Cortex of kidney (tissue), 1 donor: ENCODE measurements at places on chromosomes 12 and 14.

- no peak for DNase-seq
Measured at GRCh38 chr12:48192861-48193260, 9.4 kb downstream of the CCDC184 start.

- DNase-seq = no peak
Measured at GRCh38 chr12:88145567-88146505, 3.7 kb downstream of the TMTC3 start.

DNA sequence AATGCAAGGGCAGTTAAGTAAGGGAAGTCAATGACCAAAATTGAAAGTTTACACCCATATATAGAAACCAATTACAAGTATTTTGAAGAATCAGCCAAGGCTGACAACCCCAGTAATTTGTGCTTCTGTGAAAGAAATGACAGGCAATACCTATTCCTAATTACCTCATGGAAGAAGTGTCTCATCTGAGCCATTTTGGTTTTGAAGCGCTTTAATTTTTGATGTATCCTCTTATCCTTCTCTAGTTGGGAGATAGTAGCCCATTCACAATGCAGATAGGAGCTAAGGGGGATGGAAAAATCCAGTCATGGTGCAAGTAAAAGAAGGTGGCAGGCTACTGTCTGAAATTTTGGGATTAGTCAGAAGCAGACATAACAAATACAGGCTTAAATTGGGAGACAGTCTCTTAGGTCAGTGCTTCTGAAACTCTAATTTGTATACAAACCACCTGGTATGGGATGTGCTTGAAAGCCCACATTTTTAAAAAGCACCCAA lies 30.4 kb upstream of the SUPT16H start:
- no peak for DNase-seq

DNA sequence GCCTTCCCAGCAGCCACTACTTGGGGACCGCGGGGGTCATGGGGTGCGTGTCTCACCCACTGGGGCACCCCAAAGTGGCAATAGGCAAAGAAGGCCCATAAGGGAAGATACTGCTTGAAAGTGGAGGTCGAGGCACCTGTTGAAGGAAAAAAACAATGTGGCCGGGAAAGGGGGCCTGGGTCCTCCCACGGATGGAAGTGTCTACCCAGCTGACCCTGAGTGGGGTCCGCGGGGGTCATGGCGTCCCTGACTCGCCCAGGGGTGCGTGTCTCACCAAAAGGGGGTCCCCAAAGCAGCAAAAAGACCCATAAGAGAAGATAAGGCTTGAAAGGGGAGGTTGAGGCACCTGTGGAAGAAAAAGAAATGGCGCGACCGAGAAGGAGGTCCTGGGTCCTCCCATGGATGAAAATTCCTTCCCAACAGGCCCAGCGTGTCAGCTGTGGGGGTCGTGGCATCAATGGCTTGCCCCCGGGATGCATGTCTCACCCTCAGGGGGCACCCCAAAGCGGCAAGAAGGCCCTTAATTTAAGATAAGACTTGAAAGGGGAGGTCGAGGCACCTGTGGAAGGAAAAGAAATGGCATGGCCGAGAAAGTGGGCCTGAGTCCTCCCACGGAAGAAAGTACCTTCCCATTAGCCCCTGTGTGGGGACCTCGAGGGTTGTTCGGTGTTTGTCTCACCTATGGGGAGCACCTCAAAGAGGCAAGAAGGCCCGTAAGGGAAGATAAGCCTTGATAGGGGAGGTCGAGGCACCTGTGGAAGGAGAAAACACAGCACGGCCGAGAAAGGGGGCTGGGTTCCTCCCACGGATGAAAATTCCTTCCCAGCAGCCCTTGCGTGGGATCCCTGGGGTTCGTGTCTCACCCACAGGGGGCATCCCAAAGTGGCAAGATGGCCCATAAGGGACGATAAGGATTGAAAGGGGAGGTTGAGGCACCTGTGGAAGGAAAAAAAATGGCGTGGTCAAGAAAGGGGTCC lies 266.0 kb downstream of the ALG10 start:
- no peak for DNase-seq

GRCh38 chr14:50828721-50829488 lies 2.1 kb downstream of the NIN start:
- DNase-seq = no peak

DNA sequence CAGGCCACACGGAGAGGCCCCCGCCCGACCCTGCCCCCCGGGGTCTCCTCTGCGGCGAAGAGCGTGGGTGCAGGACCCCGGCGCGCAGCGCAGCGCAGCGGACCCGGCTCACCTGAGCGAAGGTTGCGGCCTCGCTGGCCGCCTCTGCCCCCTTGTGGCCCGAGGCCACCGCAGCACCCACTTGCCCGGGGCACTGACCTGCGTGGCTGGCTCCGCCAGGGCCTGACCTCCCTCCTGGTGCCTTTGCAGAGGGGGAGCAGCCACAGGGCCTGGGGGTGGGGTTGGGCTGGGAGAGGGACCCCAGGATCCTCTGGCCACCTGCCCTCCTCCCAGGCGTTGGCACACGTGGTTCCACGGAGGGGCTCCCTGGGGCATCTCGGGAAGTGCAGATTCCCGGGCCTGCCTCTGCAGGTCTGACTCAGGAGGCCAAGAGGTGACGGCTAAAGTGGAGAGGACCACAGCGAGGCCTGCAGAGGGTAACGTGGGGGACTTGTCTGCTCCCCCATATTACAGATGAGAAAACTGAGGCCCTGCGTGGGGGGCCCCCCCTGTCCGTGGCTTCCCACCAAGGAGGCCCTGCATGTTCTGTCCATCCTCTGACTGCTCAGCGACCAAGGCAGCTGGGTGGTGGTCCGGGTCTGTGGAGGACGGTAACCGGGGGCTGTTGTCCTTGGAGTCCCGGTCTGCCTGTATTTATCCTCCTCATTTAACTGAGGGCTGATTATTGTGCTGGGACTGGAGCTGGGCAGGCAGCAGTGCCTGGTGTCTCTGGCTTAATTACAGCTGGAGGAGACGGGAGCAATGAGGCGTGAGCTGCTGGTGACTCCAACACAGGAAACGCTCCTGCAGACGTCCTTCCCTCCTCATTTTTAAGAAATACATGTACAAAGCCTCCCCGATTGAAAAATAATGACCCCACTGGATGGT lies 67.9 kb upstream of the BEGAIN start:
- DNase-seq = no peak

DNA sequence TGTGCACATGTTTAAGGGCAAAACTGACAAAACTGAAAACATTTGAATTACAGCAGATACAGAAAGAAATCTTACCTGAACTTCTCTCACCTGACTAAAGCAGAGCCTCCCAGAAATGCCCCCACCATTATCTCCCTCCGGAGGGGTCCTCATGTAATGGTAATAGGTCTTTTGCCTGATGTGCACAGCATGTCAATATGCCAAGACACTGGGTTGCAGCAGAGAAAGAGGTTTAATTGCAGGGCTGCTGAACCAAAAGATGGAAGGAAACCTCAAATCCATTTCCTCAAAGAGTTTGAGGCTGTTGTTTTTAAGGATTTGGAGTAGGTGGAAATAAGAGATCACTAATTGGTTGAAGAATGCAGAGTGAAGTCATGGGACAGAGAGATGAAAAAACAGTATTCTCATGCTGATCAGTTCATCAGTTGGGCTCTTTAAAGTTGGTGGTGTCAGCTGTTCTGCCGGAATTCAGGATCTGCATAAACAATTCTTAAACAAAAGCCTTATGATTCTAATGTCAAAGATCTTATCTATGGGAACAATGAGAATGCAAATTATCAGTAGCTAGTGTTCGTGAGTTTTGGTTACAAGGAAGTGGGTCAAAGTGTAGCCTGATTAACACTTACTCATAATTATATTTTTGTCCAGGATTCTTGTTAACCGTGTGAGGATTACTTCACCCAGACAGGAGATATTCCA lies 18.2 kb downstream of the ANG start:
- DNase-seq = no peak

GRCh38 chr12:60324746-60325145 lies 728.9 kb downstream of the SLC16A7 start:
- DNase-seq = no peak

DNA sequence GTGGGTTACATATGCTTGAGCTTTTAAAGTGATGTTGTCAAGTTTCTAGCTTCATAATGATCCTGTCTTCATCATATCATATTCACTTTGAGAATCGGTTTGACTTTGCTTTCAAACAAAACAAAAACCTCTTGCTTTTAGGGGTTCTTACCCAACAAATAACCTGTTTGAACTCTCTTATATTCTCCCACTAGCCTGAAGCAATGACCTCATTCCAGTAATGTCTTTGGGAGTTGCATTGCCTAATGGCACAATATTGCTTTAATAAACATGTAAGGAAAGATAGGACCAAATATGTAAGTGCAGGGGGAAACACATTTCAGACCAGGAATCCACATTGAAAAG lies 27.7 kb downstream of the WBP11 start:
- no peak for DNase-seq

DNA sequence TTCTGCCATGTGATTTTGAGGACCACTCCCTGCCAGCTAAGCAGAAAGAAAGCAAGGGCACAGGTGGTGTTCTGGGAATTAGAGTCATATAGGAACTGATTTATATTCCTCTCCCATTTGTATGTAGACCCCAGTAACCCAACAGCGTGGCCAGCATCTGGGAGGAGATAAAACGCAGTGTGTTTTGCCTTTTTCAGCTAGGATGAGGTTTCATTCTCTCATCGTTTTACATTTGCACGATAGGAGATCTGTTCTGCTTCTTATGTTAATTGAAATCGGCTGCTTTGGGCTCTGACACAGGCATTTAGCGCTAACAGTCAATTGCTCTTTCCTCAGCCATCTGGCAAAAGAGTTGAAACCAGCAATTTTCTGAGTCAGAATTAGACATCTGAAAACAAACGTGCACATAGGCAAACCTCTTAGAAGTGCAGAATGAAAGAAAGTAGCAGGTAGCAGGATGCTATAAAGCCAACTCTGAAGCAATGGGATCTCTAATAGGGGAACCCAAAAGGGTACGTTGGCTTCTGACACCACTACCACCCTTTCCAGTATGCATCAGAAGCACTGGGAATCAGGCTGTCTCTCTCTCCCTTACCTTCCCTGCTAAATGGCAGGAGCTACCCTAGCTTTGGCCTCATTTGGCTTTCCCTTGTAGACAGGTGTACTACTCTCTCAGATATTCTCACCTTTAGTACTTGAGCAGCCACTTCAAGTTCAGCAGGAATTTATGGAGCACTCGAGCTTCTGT lies 219.1 kb downstream of the PHLDA1 start:
- no peak for DNase-seq

DNA sequence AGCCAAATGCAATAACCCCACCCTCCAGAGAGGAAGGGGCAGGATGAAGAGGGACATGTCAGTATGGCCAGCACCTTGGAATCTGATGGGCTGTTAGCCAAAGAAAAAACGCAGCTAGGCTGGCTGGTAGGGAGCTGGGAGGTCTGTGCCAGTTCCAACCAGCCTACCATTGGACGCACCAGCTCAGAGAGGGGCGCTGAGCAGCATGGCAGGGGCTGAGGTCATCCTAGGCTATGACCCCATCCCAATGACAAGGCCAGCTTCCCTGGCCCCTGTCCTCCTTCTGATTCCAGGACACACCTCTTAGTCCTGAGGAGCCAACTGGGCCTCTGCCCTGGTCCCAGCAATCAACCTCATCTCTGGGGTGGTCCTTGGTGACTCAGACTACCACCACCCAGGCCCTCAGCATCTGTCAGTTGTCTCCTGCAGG lies 12.2 kb downstream of the ACTN1 start:
- no peak for DNase-seq

DNA sequence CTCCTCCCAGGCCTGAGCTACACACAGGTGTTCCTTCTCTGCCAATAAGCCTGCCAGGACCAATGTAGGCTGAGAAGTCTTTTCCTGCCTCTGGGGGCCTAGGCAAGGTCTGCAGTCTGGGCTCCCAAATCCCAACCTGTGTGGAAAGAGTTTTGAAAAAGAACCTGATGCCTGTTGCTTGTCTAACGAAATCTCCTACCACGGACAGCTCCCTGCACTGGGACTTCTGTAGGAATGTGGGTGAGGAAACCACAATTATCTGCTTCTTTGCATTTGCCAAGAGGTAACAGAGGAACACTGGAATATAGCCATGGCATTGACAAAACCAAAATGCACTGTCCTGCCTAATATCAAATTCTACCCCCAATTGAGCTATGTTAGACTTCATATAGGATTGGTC lies 877.0 kb upstream of the TMEM132C start:
- DNase-seq = no peak

DNA sequence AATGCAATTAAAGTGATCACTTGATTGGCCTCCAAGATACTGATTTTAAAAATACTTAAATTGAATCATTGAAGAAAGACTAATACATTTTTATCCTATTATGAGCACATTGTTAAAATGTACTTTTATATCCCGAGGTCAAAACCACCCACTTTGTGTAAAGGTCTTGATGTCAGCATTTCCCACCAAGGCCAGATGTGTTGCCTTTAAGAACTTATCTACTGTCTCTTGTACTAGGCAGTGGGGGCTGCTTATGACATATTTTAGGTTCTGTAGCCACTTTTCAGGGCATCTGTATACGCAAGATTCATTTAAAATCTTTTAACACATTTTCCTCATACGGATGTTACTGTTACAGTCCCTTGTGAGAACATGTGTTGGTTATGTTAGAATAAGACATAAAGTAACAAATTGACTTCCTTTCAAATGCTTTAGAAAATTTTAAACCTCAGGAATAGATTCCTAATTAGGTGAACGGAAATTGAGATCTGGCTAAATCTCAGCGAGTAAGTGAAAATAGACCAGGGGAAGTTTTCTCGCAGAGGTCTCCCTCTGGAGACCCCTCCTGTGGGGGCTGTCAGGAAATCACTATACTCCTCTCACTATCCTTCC lies 456.2 kb downstream of the ADAMTS20 start:
- no peak for DNase-seq

DNA sequence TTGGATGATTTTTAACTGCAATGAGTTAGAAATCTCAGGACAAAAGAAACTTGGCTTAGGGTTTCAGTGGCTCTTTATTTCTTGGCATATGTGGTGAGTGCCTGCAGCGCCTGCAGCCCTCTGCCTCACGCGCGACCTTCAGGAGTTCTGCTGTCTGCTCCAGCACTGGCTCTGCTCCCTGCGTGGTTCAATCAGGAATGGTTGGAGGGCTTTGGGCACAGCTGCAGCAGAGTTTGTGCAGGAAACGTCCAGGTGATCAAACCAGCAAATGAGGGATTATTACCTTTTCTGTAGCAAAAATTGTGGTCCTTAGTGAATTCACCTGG lies 19.8 kb downstream of the PPM1H start:
- DNase-seq = no peak

- DNase-seq = no peak
Measured at GRCh38 chr14:29650554-29651269, 276.9 kb downstream of the PRKD1 start.

- no peak for DNase-seq
Measured at GRCh38 chr14:61146899-61147298, 134.2 kb downstream of the TMEM30B start.

GRCh38 chr14:63960926-63961567 lies 108.2 kb downstream of the SYNE2 start:
- DNase-seq = no peak
